ENCODE measurements at places on chromosomes 16 and 17.

- DNase-seq = no peak
Observed at GRCh38 chr16:88768071-88768783, 16.8 kb downstream of the PIEZO1 start.

DNA sequence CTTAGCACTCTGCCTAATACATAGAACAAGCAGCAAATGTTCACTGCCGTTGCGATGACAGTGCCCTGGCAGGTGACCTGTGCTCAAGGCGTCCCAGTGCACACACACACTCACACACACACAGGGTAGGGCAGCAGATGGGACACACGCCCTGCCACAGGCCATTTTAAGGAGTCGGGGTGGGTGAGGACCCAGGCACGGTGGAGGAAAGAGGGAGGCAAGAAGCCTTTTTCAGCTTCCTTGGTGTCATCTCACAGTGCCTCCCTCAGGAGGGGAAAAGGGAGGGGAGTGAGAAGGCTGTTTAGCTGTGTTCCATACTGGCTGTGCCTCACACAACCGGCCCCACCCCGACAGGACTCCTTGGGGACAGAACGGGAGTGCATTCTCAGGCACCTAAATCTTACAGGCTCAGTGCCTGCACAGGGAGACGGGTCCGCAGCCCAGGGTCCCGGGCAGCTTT is 1.5 kb downstream of the PITPNM3 start:
- DNase-seq = no peak

- DNase-seq = no peak
Observed at GRCh38 chr16:15052747-15053476, 3.0 kb downstream of the NTAN1 start.

- DNase-seq = no peak
Observed at GRCh38 chr17:45376171-45377005, 56.3 kb downstream of the ARHGAP27 start.

DNA sequence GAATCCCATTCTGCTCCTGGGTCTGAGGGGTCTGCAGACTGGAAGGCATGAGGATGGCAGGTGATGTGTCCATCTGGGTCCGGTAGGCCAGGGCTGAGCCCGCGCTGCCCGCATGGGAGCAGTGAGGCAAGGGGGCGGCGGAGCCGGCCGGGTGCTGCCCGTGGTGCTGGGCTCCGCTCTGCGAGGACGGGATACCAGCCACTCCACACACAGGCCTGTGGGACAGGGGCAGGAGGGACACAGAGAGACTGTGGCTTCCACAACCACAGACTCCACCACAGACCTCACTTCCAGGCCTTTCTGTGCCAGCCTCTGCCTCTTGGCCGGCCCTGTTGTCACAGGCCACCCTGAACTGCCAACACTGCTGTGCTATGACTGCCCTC is 25.4 kb downstream of the MAP1LC3B start:
- no peak for DNase-seq

DNA sequence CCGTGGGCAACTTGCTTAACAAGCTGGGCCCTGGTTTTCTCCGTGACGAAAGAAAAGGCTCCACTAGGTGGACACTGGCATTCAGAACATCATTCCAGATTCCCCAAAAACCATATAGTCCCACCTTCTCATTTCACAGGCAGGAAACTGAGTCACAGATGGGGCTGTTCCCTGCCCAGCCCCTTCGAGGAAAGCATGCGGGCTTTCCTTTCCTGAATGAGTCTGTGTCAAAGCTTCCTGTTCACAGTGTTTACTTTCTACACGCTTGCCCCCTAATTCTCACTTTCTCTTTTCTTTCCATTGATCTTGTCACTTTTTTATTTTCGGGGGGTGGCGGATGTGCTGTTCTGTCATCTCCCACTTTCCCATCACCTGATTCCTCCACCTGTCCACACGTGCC is 10.3 kb upstream of the LGALS9 start:
- DNase-seq = no peak

DNA sequence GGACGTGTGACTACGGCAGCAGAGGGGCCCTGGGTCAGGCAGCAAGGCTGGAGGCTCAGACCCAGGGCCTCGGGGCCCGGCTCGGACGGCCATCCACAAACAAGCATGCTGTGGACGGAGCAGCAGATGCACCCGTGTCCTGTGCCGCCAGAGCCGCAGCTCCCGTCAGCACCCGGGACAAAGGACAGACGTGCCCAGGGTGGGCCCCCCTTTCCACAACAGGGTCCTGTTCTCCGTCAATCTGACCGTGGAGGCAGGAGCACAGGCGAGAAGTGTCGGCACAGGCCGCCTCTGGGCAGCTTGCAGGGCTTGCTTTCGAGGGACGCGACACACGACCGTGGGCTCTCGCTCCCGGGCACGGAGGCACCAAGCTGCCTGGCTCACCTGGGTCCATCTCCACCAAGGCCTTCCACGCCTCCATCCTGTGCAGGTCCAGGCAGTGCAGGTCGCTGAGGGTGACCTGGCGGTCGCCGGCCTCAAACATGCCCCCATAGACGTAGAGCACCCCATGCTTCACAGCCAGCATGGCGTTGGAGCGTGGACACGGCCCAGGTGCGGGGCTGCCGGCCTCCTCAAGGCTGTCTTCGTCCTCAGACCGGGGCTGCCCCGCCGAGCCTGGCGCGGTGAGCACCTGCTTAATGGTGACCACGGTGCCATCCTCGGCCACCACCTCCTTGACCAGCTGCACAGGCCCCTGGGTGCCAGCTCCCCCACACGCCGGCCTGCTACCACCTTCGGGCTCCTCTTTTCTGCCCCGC is 56.7 kb downstream of the KLHDC4 start:
- DNase-seq = no peak

DNA sequence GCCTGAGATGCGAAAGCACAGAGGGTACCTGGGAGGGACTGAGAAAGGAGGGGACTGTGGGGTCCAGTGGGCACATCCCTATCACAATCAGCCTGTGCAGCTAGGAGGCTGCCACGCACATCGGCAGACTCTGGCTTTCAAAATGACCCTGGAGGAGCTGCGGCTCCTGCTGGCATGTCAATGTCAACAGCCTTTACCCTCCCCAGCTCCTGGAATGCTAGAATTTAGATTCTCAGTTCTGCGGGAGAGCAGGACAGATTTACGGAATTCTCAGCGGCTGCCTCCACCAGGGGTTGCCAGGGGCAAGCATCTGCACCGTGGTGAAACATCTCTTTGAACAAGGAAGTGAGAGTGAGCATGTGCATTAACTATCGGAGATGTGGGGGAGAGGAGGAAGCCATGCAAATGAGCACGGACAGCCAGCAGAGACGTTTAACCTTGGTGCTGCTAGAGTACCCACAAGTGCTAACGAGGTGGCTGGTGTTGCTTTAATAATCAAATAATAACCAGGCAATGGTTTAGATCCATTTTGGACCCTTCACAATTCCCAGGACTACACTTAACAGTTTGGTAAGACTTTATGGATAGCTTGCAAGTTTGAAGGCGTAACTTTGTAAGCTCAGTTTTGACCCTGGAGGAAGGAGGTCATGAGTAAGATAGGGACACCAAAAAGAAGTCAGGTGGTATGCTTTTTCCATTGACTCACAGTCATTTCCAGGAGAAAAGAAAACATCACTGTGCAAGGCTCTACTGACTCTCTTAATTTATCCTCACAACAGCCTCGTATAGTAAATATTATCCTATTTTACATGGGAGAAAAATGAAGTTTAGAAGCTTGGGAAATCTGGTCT is 54.1 kb downstream of the XYLT1 start:
- peak; percentile 11 for DNase-seq

DNA sequence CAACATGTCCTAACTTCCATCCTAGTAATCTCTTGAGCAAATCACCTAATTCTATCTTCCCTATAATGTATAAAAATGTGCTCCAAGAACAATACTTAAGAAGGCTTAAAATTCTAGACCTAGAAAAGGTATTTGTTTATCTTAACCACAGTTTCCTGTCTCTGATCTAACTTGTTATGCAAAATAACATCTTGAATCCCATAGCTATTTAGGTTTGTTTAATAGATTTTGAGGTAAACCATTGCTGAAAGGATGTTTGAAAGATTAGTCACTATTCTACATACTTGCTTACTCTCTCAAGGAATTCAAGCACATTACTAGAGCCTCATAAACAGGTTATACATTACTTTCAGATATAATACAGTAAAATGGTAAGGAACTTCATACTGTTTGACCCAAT is 13.0 kb downstream of the CA10 start:
- no peak for DNase-seq

- no peak for DNase-seq
Observed at GRCh38 chr17:29574732-29575510, 6.4 kb downstream of the TP53I13 start.

GRCh38 chr16:50371936-50372595 is 3.3 kb upstream of the BRD7 start:
- DNase-seq = no peak

GRCh38 chr16:74455619-74456289 is 34.5 kb upstream of the CLEC18B start:
- DNase-seq = no peak

DNA sequence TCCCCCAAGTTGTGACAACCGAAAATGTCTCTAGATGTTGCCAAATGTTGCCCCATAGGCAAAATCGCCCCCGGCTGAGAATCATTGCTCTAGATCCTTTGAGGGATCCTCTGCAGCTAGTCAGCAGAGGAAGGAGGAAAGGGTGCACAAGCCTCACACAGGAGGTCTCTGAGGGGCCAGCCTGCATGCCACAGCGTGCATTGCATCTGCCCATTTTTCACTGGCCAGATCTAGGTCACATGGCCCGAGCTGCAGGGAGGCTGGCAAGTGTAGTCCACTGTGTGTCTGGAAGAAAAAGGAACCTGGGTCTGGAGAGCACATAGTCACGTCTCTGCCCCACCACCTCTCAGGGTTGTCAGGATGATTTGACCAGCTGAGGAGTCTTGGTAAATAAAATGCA is 138.2 kb downstream of the CCT6B start:
- DNase-seq = no peak

DNA sequence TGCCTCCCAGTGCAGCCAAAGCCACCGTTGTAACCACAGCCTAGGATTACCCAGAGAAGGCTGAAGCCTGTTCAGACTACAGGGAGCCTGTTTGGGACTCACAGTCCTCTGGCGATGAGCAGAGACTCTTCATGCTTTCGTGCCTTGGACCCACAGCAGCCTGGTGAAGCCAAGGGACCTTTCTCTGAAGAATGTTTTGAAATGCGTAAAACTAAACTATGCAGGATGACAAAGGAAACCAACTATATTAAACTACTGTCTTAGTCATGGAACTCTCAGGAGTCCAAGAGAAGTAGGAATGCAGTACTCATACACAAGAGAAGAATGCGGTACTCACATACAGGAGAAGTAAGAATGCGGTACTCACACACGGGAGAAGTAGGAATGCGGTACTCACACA is 20.9 kb downstream of the ABR start:
- no peak for DNase-seq

- no peak for DNase-seq
Observed at GRCh38 chr17:37714897-37715296, 30.0 kb downstream of the HNF1B start.

- DNase-seq = no peak
Observed at GRCh38 chr16:166375-167121, 770 bp downstream of the HBM start.

GRCh38 chr16:23146877-23147601 is 2.2 kb downstream of the USP31 start:
- DNase-seq = no peak

DNA sequence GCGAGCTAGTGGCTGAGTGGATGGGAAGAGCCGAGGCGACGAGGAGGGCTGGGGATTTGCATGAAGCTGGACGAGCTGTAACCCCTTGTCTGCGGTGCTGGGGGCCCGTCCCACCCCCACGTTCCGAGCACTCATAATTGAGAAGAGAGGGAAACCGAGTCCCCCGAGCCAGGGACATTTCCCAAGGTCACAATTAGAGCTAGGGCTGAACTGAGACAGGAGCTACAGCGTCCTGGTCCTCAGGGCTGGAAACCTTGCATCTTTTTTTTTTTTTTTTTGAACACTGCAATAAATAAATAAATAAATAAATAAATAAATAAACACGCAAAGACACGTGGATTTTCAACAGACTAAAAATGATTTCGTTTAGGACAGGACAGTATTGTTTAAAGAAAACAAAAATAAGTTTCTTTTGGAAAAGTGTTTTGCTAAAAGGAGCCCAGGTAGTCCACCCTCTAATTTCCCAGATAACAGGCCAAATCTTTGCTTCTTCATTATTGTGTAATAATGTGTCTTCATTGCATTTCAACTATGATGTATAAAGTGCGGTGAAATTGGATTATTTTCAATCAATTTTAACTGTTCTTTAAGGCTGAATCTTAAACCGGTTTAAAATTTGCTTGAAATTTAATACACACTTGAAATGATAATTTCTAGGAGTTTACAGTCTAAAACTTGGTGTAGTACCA is 992 bp downstream of the GDPD1 start:
- DNase-seq = no peak

GRCh38 chr17:75895370-75896155 is 1.2 kb downstream of the TRIM65 start:
- no peak for DNase-seq

GRCh38 chr17:30829022-30829421 is 2.7 kb upstream of the ATAD5 start:
- no peak for DNase-seq

DNA sequence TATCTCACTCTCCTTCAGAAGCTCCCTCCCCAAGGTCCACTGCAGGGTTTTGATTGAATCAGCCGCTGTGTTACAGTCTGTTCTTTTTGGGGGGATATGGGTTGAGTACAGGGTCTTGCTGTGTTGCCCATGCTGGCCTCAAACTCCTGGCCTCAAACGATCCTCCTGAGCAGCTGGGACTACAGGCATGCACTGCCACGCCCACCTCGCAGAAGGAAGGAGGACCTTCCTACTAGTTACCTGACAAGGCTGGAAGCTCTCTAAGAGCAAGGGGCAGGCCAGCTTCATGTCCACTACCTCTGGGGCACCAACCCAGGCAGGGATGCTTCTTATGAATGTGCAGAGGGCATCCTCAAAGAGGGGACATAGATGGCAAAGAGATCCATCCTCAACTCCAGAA is 1.9 kb upstream of the MMP28 start:
- no peak for DNase-seq

- DNase-seq = no peak
Observed at GRCh38 chr17:64343071-64343774, 47.4 kb downstream of the PECAM1 start.

DNA sequence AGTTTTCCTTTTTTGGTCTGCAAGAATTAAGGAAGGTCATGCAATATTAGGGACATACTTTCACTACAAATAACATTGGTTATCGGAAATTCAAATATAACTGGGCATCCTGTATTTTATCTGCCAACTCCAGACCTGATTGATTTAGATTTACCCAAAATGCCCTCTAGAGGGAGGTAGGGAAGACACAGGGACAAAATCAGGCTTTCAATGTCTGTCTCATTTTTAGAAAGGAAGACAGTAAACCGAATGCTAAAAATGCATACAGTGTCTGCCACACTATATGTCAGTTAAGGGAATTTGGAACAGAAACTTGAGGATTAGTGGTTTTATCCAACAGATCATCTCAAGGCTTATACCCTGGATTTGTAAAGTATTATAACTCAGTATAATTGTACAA is 161.7 kb upstream of the SOX9 start:
- no peak for DNase-seq

GRCh38 chr17:39996162-39996561 is 15.6 kb downstream of the PSMD3 start:
- no peak for DNase-seq
